KG1 (cell line): ENCODE measurements at places on chromosomes 6 and 20.
A peak's percentile ranks its signal among the peaks of the same experiment; 100 is the strongest.

- DNase-seq, result no peak
Observed at GRCh38 chr20:12598894-12599293, 409.9 kb upstream of the SPTLC3 start.

DNA sequence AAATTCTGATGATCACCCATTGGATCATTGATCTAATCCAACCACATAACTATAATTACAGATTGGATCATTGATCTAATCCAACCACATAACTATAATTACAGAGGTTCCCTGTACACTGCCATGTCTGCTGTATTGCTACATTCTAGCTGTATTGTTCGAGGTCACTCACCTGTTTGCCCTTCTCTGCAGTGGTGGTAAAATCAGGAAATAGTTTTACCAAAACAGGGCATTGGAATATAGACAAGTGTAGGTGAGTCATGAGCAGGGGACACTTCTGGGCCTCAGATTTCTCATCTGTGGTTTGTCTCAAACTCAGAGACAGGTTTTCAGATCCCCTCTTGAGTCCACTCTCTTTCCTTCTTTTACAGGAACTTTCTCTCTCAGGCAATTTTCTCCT is 9.0 kb upstream of the AFDN start:
- no peak for DNase-seq

- DNase-seq, result no peak
Observed at GRCh38 chr6:13079096-13079723, 249.1 kb downstream of the TBC1D7 start.

DNA sequence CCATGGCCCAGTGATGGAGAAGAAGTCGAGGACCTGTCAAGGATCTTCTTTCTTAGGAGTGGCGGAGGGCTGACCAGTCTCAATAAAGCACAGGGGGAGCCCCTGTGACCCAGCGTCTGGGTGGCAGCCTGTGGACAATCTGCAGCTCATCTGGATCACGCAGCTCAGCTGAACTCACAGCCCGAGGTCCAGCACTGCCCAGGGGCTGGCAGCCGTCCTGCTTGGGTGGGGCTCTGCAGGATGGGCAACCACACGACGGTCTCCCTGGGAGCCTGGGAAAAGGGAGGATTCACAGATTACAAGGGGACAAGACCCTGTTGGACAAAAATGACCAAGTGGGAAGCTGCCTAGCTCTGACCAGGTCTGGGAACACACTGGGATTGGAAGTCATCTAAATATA is 110.8 kb downstream of the MYLK4 start:
- DNase-seq, result no peak

DNA sequence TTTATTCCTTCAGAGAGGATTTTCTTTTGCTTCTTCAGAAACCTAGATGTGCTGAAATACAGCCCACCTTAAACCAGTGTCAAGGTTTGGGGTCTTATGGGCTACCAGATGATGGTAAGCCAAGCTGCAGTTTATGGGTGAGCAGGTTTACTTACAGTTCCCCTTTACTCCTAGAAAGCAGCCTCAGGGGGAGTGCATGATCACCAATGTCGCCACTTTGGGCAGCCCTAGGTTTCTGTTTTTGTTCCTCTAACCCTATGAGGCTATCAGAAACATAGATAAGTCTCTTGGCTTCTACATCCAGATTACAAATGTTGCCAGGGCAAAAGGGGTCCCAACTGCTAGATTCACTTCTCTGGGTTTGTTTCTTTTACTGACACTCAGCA is 67.2 kb downstream of the TRIM27 start:
- DNase-seq, result no peak

- DNase-seq, result no peak
Observed at GRCh38 chr6:105676857-105677256, 274.0 kb upstream of the PREP start.

DNA sequence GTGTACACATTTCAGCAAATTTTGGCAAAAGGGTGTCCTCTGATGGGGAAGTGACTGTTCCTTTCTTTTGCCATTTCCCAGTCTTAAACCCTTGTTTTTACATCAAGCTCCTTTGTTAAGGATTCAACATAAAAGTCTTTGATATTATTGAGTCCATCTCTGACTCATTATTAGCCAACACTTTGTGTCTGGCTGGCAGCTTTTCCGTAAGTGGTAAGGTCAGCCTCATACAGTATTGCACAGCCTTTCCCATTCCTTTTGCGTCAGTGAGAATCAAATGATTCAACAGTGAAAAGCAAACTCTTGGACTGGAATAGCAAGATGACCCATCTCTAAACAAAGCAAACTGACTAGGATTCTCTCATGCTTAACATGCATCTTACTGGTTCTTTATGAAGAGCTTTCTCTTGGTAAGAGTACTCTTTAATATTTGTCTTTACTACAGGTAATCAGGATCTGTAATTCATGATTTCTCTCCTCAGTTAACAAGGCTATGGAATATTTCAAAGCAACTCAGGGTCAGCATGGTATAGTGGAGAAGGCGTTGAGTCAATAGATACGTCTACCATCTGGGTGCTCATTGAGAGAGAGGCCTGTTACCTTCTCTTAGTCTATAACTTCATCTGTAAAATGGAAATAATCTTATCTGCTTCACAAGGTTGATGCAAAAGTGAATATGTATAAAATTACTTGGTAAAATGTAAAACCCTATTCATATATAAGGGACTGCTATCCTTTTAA is 183.6 kb downstream of the PRL start:
- no peak for DNase-seq

DNA sequence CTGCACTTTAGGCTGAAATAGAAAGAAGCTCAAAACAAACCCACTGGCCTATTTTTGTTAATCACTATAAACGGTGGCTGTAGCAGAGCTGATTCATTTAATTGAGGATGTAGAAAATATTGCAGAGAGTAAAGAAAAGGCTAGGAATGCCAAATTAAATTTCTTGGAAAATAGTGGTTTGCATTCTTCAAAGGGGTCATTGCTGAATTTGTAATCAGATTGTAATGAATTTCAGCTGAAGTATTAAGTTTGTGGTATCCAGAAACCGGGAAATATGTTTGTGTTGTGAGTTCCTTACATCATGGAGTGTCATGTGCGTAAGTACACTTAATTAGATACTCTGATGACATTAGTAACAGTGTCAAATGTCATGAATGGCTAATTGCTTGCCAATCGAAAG is 203.0 kb downstream of the SAMD5 start:
- DNase-seq, result no peak

DNA sequence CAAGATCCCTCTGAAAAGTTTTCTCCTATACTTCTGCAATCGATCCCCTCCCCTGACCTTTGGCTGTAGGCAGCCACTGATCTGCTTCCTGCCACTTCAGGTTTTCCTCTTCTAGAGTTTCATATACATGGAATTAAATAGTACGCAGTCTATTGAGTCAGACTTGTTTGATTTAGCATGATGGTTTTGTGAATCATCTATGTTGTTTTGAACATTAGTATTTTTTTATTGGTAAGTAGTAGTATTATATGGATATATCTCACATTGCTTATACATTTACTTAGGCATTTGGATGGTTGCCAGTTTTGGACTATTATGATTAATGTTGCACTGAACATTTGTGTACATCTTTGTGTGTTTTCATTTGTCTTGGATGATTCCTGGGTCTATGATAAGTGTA is 518.0 kb downstream of the CD109 start:
- no peak for DNase-seq

GRCh38 chr6:3455147-3455568 is 1.7 kb downstream of the SLC22A23 start:
- no peak for DNase-seq

DNA sequence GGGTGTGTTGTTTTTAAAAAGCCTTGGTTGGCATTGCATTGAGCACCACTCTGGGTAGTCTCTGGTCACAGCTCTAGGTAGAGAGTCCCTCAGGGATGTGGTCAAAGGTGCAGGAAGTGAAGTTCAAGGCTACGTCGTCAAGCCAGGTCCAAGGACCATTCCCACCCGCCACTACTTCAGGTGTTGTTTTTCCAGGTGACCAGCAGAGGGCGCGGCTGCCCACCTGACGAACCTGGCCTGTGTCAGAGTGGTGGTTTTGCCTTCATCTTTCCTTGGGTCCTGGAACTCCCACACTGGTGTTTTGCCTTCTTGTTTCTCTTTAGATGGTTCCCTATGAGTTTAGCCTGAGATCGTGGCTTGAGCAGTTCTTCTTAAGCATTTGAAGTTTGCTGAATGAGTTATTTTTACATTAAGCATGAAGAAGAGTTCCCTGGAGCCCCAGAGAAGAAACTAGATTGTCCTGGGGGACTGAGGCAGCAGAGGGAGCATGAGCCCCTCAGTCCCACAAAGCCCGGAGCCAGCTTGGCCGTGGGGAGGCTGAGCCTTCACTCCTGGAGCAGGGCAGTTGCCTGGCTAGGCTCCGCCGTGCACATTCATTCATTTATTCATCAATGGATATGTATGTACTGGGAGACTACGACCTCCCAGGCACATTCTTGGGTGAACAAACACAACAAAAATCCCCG is 5.6 kb upstream of the PHACTR3 start:
- DNase-seq, result no peak

GRCh38 chr20:11217326-11218172 is 543.8 kb upstream of the JAG1 start:
- DNase-seq, result peak; percentile 17

GRCh38 chr20:60491051-60491581 is 532.9 kb downstream of the CDH26 start:
- no peak for DNase-seq

DNA sequence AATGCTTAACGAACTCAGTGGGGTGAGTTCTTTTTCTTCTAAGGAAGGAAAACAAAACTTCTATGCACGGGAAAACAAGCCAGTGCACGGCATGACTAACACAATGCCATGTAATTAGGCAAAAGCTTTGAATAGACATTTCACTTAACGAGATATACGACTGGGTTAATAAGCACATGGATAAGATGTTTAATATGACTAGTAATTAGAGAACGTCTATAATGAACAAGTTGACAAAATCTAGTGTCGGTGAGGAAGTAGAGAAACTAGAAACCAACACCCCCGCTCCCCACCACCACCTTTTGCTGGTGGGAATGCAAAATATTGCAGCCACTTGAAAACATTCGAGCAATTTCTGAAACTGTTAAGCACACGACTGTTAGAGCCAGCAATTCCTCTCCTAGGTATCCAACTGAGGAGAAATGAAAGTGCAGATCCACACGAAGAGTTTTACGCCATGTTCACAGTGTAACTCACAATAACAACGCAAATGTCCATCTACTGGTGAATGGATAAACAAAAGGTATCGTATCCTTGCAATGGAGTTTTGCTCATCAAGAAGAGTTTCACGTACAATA is 644.9 kb upstream of the AGPAT4 start:
- no peak for DNase-seq
